NCI-H446 (cell line): ENCODE measurements at places on chromosomes 11 and 22.

- DNase-seq: no peak
Measured at GRCh38 chr22:43540529-43540923, 128.7 kb downstream of the MPPED1 start.

DNA sequence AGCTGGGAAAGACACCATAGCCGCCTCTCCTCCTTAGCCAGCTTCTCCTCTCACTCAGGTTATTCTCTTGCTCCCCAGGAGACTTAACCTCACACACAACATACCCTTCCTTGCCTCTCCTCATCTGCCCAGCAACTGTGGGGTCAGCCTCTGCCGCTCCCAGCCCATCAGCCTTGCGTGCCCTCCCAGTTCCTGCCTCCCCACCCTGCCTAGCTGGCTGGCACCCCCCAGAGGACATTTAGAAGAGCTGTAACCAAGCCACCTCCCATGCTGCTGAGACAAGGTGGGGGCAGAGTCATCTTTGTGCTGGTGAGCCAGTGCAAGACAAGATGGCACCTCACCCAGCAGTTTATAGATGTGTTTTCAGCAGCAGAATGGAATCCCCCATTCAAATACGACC is 38.2 kb downstream of the TOM1 start:
- no peak for DNase-seq

DNA sequence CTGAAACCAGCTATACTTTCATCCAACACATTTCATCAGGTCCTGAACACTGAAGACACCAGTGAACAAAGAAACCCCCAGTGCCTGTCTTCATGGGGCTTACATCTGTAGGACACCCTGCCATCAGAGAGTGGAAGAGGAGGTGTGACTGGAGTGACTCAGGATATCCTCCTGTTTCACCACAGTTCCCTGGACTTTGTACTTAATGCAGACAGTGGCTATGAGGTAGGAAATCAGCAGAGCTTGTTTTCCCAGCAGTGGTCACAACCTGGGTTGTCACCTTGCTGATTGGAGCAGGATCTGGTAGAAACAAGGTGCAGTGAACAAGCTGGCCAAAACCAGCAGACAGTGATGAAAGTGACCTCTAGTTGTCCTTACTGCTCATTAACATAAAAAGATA is 128.8 kb downstream of the KIRREL3 start:
- DNase-seq: no peak

DNA sequence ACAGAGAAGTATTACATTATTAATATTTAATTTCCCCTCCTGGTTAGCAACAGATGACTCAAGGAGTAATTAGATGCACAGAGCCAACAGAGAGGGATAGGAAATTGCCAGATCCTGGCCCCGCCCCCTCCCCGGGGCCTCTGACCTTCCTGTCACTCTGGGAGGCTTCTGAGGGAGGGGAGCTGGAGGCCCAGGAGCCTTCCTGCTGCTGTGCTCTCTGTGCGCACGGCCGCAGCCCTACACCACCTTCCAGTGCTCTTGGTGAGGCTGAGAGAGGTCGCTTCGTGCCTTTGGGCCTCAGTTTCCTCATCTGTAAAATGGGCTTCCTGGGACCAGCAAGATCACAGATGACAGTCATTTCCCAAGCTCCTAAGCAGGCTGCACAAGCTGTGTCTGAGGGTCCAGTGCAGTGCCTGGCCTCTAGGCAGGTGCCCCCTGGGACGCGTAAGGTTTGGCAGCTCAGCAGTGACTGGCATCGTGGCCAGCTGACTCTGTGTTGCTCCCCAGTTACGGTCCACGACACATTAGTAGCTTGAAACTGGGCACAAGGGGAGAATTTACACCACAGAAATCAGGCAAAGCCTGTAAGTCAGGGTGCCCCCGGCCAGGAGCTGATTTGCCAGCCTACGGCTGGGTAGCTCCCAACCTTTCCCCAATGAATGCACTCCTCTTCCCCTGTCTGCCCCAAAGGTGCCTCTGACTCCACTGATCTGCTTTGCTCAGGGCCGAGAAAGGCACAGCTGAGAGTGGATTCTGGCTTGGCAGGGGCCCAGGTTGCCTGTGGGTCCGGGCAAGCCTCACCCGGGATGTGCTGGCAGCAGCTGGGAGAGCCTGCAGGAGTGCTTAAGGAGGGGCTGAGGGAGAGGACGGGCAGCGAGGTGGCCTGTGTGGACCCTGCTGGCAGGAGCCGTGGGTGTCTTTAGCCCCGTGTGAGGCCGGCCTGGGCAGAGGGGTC is 2.3 kb downstream of the ADORA2A start:
- DNase-seq: peak; percentile 78

GRCh38 chr11:59859673-59860072 is 6.6 kb downstream of the TCN1 start:
- DNase-seq: no peak

DNA sequence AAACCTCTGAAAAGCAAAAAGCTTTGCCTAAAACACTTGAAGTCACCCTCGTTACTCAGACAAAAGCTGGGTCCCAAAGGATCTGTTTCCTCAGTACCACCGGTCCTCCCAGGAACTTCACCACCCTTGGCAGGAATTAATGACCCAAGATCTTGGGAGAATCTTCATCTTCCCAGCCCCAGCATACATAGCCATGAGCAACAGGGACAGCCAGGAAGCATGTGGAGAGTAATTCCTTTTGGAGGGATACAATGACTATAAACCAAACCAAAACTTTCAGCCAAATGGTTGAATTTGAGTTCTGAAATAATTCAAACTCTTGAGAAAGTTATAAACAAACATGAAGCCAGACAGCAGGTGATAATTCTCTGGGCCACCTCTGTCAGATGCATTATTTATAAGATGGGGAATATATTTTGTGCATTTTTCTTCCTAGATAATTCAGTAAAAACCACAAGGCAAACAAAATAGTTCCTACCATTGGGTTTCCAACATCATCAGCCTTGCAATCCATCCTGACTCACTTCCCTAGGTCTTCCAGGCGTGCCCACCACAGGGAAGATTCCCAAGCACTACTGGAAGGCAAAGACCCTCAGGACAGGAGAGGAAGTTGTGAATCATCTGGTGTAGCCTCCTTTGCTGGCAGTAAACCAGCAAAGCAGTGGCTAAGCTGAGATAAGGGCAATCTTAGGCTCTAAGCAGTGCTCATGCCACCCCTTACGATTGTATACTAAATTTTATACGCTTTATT is 71.7 kb upstream of the DRD2 start:
- no peak for DNase-seq

DNA sequence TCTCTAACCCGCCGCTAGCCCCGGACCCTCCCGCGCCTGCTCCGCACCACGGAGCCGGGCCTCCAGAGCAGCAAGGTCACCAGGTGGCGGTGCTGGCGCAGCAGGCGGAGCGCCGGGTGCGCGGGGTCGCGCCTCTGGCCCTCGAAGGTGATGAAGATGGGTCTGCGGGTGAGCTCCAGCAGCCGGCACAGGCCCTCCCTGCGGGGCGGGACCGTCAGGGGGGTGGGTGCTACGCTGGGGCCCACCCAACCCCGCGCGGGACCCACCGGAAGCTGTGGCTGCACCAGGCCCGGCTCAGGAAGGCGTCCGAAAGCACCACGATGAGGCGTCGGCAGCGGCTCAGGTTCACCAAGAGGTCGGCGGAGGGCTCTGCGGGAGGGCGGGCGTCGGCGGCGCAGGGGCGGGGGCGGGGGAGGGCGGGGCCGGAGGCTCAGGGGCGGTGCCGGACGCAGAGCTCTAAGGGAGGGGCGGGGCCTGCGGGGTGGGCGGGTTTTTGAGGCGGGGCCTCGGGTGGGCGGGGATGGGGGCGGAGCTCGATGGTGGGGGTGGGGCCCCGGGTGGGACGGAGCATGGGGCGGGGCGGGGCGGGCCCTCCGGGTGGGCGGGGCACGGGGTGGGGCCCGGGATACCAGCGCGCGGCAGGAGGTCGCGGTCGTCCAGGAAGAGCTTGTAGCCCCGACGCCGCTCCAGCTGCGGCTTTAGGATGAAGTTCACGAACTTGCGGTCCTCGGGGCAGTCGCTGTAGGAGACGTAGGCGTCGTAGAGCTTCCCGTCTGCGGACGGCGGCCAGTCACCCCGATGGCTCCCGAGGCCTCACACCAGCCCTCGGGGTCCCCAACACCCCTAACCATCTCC is 7.8 kb downstream of the SIGIRR start:
- peak; percentile 86 for DNase-seq

- no peak for DNase-seq
Measured at GRCh38 chr22:44335066-44335839, 22.5 kb upstream of the SHISAL1 start.

GRCh38 chr11:13373216-13373615 is 89.8 kb downstream of the BTBD10 start:
- no peak for DNase-seq

DNA sequence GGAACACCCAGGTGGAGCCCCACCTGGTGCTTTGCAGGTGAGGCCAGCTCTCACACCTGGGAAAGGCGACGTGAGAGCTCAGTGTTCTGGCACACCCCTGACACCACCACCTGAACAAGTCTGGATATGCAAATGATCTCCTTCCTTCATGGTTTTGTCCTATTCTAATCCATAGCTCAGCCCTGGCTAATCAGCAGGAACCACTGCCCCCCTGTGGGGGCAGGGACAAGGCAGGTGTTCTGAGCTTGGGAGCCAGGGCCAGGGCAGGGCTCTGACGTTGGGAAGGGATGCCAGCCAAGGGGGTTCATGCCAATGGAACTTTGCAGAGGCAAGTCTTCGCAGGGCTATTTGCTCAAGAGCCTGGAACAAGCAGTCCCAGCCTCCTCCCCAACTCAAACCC is 144.2 kb downstream of the TRIM29 start:
- no peak for DNase-seq

DNA sequence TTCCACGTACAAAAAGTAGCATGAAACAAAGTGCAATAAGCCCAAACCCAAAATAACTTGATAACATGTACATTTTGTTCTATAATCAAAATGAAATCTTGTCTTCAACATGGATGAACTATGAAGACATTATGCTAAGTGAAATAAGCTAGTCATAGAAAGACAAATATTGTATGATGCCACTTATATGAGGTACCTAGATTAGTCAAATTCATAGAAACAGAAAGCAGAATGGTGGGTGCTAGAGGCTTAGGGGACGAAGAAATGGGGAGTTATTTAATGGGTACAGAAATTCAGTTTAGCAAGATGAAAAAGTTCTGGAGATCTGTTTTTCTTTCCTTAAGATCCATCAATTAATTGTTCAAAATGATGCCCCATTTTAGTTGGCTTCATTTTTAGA is 7.5 kb downstream of the PGM2L1 start:
- DNase-seq: no peak

GRCh38 chr11:131195661-131196517 is 174.5 kb upstream of the NTM start:
- DNase-seq: peak; percentile 84

DNA sequence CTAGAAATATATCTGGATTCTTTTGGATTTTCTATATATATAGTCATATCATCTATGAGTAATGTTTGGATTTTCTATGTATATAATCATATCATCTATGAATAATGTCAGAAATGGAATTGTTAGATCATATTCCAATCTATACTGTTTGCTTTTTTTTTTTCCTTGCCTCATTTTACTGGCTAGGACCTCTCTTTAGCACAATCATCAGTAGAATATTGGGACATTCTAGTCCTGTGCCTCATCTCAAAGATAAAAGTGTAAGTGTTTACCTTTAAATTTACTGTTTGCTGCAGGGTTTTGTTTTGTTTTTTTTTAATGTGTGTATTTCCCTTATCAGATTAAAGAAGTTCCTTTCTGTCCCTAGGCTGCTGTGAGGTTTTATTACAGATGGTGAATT is 97.0 kb downstream of the C11orf65 start:
- DNase-seq: no peak

DNA sequence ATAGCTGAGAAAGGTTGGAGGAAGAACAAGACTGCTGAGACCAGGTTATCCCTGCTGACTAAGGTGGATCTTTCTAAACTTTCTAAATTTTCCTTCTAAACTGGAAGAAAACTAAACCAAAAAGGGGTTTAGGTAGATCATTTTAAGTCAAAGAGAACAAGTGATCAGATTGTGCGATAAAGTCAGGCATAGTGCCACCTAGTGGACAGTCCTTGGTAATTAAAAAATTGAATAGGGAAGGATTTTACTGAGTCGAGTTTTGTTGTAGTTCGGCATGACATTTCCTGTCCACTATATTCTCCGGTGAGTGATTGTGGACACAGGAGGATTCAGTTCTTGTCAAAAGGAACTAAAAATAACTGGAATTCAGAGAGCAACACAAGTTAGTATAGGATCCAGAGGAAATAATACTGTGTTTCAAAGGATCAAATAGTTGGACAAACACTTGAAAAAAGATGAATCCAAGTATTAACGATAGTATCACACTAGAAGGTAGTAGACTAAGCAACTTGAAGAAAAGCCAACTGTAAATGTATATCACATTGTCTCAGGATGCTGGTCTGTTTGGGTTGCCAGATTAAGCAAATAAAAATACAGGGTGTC is 1236.4 kb downstream of the FAM181B start:
- peak; percentile 72 for DNase-seq

GRCh38 chr22:35070451-35071093 is 4.6 kb downstream of the ISX start:
- peak; percentile 63 for DNase-seq

- DNase-seq: no peak
Measured at GRCh38 chr11:124886476-124886875, 11.2 kb downstream of the ROBO4 start.

DNA sequence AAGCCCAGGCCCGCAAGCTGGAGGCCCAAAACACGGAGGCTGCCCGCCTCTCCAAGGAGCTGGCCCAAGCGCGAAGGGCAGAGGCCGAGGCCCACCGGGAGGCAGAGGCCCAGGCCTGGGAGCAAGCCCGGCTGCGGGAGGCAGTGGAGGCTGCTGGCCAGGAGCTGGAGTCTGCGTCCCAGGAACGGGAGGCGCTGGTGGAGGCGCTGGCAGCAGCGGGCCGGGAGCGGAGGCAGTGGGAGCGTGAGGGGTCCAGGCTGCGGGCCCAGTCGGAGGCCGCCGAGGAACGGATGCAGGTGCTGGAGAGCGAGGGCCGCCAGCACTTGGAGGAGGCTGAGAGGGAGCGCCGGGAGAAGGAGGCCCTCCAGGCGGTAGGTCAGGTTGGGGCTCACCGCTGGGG is 4.8 kb downstream of the CCDC88B start:
- no peak for DNase-seq

- DNase-seq: no peak
Measured at GRCh38 chr22:22085702-22086500, 103.3 kb upstream of the TOP3B start.

GRCh38 chr11:63556404-63557013 is 6.7 kb downstream of the PLAAT2 start:
- DNase-seq: no peak

GRCh38 chr22:19446603-19447329 is 745 bp downstream of the C22orf39 start:
- no peak for DNase-seq

GRCh38 chr22:29056472-29056871 is 5.2 kb downstream of the C22orf31 start:
- no peak for DNase-seq

DNA sequence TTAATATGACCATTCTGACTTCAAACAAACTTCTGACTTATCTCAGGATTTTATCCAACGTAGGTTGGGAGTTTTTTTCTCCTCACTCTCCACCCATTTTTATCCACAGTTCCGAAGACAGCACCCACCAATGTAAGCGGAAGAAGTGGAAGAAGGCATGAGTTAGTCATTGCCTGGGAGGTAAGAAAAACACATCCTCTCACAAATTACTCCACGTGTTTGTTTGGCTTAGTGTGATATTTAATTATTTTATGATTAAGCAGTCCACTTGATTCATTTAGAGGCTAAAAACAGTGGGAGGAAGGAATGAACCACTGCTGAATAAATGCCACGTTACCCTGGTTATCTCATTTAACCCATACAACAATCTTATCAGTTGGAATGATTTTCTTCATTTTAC is 389.6 kb upstream of the ARHGAP42 start:
- no peak for DNase-seq
